IMR-90 (cell line): ENCODE measurements at places on chromosomes 3 and 15.

DNA sequence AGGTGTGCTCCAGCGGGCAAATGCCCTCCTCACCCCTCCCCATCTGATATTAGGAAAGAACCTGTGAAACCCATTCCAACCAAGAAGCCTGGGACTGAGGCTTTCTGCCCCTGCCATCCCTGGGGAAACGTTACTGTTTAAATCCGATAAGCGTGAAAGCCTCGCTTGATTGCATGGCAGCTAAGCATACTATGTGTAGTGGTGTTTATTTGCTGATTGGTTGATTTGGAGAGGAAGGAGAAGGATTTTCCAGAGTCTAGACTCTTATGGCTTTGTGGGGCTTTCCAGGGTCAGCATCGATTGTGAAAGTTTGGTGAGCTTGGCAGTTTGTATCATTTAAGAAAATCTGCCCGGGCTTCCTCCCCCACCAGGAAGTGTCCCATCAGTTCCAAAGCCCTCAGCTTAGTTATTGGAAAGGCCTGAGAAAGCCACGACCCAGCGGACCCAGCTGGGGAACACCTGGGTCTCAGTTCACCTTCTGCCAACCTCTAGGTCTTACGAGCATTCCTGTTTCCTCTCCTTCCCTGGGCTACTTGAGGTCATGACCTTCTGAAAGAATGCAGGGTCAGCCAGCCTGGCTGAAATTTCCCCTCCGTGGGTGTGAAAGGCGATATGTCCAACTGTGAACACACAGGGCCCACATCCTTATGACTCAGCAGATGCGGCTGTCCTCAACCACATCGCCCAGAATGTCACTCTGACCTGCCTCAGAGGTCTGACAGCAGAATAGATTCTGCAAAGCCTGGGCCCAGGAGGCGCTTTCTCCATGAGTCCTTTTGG, 62.8 kb upstream of the HERC1 start:
- DNase-seq, result peak; percentile 81

GRCh38 chr3:12584083-12584482, 27.2 kb downstream of the MKRN2 start:
- no peak for DNase-seq

GRCh38 chr15:67253549-67254237, 768 bp downstream of the AAGAB start:
- DNase-seq, result peak; percentile 31

- peak; percentile 43 for DNase-seq
Observed at GRCh38 chr15:89430530-89431341, 65.6 kb downstream of the RHCG start.

- no peak for DNase-seq
Observed at GRCh38 chr15:63491116-63491827, 13.1 kb upstream of the USP3 start.

DNA sequence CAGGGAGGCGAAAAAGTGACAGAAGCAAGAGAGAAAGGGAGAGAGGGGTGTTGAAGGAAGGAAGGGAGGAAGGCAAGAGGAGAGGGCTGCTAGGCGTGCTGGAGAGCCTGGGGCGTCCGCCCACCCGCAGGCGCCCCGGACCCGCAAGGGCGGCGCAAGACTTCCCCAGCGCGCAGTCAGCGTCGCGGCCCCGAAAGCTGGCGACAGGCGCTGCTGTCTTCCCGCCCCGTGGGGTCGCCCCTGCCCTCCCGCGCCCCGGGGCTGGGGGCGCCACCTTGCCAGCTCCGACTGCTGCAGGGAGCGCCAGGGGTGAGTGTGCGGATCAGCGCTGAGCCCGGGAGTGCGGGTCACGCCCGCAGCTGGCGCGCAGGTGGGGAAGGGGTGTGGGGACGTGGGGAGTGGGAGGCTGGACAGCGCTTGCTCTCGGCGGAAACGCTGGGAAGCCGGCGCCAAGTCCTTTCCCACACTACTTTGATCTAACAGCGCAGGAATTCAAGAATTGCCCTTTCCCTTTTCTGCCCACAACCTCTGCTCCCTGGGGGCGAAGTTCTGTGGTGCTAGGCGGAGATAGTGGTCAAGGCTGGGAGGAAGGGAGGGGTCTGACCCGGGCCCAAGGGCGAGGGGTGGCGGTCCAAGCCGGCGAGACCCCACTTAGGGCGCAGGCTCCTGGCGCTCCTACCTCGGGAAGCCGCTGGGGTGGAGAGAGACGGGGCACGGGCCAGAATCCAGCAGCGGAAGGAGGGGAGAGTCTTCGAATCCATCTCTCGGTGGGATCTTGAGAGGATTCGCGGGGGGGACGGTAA, 266.1 kb downstream of the CGGBP1 start:
- no peak for DNase-seq

DNA sequence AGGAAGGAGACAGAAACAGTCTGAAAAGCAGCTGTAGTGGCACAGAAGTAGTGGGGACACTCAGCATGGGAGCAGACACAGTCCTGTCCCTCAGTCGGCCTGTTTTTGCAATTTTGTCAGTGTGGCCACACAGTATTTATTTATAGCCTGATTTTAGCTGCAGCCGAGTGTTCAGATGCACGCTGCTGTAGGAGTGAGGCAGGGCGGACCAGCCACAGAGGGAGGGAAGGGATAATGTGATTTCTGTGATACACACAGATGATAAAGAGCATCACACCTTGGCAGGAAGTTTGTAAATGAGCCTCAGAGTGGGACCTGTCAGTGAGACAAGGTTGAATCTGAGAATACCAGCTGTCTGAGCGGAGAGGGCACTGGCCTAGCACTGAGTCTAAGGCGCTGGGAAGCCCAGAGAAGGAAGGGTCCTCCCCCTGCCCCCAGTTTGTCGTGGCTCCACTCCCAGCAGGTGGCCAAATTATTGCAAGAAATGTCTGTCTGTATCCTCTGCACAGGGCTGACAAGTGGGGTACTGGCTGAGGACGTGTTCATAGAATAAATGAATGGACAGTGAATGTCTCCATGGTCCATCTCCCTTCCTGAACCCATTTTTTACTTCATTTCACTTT, 3.8 kb downstream of the PSTPIP1 start:
- no peak for DNase-seq

- no peak for DNase-seq
Observed at GRCh38 chr3:81837071-81837593, 75.7 kb upstream of the GBE1 start.
